ENCODE measurements at places on chromosomes 3 and 15.

- no peak for DNase-seq
Observed at GRCh38 chr3:140449413-140450256, 228.2 kb upstream of the TRIM42 start.

- DNase-seq = no peak
Observed at GRCh38 chr3:196942915-196943277, 568 bp upstream of the NCBP2 start.

DNA sequence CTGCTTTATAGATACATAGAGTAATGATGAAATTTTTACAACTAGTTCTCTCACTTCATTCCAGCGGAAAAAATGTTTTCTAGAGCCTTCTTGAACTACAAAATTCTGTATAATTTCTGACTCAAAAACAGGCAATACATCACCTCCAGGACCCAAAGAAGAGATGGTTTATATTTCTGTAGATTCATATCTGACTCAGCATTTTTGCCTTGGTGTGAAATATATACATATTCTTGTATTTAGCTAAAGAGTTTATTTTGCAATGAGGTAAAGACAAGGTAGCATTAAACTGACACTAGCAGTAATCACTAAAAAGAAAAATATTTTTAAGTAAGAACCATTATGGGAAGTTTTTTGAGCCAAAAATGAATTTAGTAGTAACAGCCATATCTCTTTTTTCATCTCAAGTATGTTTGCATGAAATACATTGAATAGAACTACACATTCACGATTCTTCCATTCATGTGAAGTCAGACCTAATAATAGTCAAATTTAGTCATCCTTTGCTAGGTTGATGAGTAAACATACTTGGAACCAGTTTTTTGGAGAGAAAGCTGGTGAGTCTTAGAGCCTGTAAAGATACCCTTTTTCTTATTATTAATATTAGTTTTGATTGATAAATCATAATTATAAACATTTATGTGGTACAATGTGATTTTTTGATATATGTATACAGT lies 31.6 kb downstream of the COL8A1 start:
- DNase-seq = no peak

- DNase-seq = no peak
Observed at GRCh38 chr15:64503640-64504039, 43.3 kb downstream of the ZNF609 start.

DNA sequence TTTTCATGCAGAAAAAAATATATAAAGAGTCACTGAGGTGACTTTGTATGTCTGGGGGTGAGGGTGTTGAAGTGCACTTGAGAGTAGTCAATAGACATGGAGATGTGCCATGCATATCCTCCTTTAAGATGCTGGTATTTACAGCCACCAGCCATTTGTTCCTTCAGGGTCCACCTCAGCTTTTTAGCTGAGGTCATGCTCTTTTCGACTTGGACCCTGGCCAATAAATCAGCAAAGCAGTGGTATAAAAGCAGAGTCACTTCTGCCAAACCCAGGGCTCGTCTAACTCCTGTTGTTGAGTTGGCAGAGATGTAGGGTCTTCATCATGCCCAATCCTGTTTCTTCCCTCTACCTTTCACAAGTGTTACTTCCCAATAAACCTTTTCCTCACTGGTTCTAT lies 75.1 kb upstream of the OSTN start:
- no peak for DNase-seq

DNA sequence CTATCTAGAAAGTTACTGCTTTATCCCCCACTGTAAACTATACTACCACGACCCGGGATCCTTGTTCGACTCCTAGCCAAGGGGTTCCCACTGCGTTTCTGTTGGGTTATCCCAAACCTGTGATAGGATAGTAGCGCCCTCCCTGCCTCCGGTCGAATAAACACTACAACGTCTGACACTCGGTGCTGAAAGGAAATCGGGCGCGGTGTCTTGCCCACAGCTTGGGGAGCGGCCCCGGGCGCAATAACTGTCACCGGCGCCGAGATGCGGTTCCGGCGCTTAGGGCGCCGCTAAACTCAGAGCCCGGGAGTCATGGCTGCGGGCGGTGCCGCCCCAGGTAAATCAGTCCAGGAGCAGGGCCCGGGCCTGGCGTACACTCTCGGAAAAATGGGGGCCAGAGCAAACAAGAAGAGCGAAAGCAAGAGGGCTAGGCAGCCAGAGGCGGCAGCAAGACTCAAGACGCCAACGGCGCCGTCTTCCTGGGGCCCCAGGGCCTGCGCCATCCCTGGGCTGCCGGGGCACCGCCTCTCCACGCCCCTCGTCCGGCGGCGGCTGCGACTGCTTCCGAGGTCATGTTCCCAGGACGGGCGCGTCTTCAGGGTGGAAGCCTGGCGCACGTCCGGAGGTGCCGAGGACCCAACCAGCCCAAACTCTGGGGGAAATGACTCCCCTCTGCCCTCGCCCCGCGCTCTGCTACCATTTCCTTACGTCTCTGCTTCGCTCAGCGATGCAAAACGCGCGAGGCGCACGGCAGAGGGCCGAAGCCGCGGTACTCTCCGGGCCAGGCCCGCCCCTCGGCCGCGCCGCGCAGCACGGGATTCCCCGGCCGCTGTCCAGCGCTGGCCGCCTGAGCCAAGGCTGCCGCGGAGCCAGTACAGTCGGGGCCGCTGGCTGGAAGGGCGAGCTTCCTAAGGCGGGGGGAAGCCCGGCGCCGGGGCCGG lies at the start of gene DUT:
Gene DUT, plus strand, starts transcription at position 575 of the 941 bp plus-strand sequence. Its CDS starts 87 bp downstream, at position 662.
- peak; percentile 29 for DNase-seq

- no peak for DNase-seq
Observed at GRCh38 chr3:13013151-13013561, 60.1 kb downstream of the IQSEC1 start.

- no peak for DNase-seq
Observed at GRCh38 chr15:46918462-46919140, 798.7 kb upstream of the SEMA6D start.

- DNase-seq = no peak
Observed at GRCh38 chr3:186220365-186220764, 111.5 kb upstream of the ETV5 start.

DNA sequence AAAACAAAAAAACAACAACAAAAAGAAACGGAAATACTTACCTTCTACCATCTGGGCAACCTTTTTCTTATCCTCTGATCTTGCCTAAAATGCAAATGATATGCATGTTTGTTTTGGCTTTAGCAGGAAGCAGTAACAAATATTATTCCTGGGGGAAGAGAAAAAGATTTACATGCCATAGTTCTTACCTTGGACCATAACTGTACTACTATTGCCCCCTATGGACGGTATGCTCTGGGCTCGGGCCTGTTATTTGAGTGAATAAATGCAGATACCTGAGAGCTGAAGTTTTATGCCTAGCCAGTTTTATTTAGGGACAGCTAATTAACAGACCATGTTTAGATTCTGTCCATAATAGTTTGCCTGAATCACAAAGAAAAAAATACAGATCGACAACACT lies 12.6 kb upstream of the STARD5 start:
- DNase-seq = no peak

DNA sequence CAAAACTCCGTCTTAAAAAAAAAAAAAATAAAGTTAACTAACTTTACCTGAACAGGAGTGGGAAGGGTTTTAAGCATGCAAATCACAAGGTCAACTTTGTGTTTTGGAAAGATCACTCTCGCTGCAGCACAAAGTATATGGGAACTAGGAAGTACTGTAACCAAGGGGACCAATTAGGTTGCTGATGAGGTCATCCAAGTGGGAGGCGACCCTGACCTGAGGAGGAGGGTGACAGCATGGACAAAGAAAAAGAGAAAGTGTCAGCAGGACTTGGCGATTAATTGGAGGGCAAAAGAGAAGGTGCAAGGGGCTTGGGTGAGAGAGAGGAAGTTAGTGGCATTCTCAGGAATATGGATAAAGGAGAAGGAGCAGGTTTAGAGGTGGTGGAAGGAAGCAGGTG lies 89.5 kb upstream of the ZBED2 start:
- no peak for DNase-seq

Data from NCI-H748 treated with DMSO at 0.1 percent for 48 hours (cell line).